Ureter (tissue), 1 donor: ENCODE measurements at places on chromosomes 4 and X. TPM values are rescaled to one million over a fixed set of nuclear protein-coding genes. Genes with fewer than 3 reads are reported as not detected.

The SPATA18 gene
- 12.4 TPM for total RNA-seq

The UBE2A gene
- 39.9 TPM for total RNA-seq

The PHKA1 gene
- 9.4 TPM for total RNA-seq

The TMSB15C gene
- 1.4 TPM for total RNA-seq

The ELOVL6 gene
- total RNA-seq = 62.3 TPM

The MTCP1 gene
- total RNA-seq = 17.7 TPM

The MAGEB3 gene
- total RNA-seq = not detected

The SHROOM4 gene
- 19.3 TPM for total RNA-seq

The SLC7A11 gene
- total RNA-seq = 19.2 TPM

The GAGE12J gene
- total RNA-seq = not detected

The DKK2 gene
- total RNA-seq = 4.4 TPM

The TIMM8A gene
- total RNA-seq = 16.7 TPM

The PPEF1 gene
- 0.29 TPM for total RNA-seq

The SPANXA1 gene
- not detected for total RNA-seq

The GUCY1B1 gene
- total RNA-seq = 10.1 TPM

The RBM46 gene
- not detected for total RNA-seq

The IL13RA1 gene
- 56.0 TPM for total RNA-seq

The MAGEA2 gene
- not detected for total RNA-seq

The SLC25A31 gene
- total RNA-seq = not detected

The SHISA3 gene
- 0.31 TPM for total RNA-seq

The ARMCX2 gene
- 57.8 TPM for total RNA-seq

The TMPRSS11E gene
- 2.4 TPM for total RNA-seq

The IGFBP7 gene
- 487 TPM for total RNA-seq

The SLITRK4 gene
- total RNA-seq = 0.18 TPM

The PPBP gene
- not detected for total RNA-seq

The SH3D19 gene
- total RNA-seq = 41.7 TPM

The SUPT20HL2 gene
- total RNA-seq = 0.57 TPM

The VCX2 gene
- not detected for total RNA-seq

The CCDC149 gene
- total RNA-seq = 25.5 TPM

The PRR32 gene
- not detected for total RNA-seq

The ADGRL3 gene
- total RNA-seq = 17.9 TPM

The TNMD gene
- total RNA-seq = not detected

The DUSP9 gene
- 2.7 TPM for total RNA-seq

The MAGIX gene
- total RNA-seq = 12.8 TPM

The LUZP4 gene
- total RNA-seq = not detected

The KCND1 gene
- 3.4 TPM for total RNA-seq

The SHOX gene
- total RNA-seq = not detected

The MAGED4B gene
- 8.3 TPM for total RNA-seq

The GPR82 gene
- total RNA-seq = 0.26 TPM

The FAM241A gene
- 5.1 TPM for total RNA-seq
